HS-5 (cell line): ENCODE measurements at places on chromosomes 1 and 21.

GRCh38 chr1:153122831-153123421 lies 9.6 kb upstream of the SPRR2F start:
- DNase-seq = no peak

- DNase-seq = no peak
These were observed 76.5 kb downstream of the S1PR1 start for GRCh38 chr1:101313356-101313755.

- no peak for DNase-seq
These were observed 122.3 kb downstream of the C1orf21 start for GRCh38 chr1:184509105-184509504.

DNA sequence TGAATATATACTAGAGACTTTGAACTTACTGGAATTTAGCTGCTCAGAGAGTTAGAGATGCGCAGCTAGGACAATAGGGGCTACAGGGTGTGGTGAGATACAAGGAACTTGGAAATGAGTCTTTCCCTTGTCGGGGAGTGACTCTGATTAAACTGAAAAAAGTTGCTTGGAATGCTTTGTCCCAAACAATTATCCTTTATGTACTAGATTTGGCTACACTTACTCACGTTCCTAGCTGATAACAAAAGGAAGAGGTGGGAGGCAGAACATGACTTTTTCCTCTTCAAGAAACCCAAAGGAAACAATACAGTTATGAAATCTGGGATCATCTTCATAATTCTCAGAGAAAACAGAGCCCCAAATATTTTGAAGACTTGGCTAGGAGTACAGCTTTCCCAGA lies 6.9 kb upstream of the CGN start:
- no peak for DNase-seq

GRCh38 chr1:84598846-84599741 lies 24.9 kb upstream of the CTBS start:
- DNase-seq = peak; percentile 91

GRCh38 chr1:38225745-38226144 lies 179.2 kb upstream of the POU3F1 start:
- no peak for DNase-seq

- no peak for DNase-seq
These were observed 497.4 kb downstream of the DISC1 start for GRCh38 chr1:232123775-232124659.

GRCh38 chr1:98490099-98490498 lies 171.4 kb upstream of the SNX7 start:
- no peak for DNase-seq

DNA sequence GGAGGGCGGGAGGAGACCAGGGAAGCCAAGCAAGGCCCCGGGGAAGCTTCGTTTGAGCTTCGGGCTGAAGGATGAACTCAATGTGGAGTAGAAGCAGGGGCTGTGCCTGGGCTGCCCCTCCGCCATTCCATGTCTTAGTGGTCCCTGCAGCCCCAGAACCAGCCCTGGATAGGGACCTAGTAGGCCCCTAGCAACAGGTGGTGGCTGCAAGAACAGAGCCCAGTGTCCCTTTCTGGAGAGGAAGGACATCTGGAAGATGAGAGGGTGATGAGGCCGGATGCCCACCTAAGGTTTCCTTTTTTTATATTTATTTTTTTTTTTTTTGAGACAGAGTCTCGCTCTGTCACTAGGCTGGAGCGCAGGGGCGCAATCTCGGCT lies 27.2 kb downstream of the ECE1 start:
- DNase-seq = no peak

DNA sequence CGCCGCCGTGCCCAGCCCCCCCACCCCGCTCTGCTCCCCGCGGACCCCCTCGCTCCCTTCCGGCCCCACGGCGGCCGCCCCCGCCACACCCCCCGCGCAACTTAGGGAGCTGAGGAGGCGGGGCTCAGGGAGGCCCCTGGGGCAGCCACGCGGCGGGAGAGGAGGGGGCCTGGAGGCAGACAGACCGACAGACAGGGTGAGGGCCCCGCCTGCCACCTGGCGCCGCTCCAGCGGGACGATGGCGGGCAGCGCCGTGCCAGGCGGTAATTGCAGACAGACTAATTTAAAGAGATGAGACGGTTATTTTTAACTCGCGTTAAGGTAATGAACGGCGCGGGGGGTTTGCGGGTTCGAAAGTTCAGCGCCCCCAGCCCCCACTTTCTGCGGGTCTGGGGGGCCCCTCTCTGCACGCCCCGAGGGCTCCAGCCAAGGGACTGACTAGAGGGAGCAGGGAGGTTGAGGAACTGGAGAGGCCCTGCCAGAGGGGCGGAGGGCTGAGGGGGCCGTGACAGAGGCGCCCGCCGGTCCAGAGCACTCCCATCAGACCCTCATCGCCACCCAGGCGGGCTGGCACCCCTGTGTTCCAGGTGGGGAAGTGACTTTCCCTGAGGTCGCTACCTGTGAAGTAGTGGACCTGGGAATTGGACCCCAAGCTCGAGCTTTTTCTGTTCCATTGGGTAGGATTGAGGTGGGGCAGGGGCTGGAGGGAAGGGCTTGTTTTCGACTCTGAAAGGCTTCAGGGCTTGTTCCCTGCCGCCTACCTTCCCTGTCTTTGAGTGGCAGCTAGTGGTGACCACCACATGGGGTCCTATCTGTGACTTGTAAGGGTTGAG lies 5.4 kb downstream of the FOXO6 start:
- no peak for DNase-seq

DNA sequence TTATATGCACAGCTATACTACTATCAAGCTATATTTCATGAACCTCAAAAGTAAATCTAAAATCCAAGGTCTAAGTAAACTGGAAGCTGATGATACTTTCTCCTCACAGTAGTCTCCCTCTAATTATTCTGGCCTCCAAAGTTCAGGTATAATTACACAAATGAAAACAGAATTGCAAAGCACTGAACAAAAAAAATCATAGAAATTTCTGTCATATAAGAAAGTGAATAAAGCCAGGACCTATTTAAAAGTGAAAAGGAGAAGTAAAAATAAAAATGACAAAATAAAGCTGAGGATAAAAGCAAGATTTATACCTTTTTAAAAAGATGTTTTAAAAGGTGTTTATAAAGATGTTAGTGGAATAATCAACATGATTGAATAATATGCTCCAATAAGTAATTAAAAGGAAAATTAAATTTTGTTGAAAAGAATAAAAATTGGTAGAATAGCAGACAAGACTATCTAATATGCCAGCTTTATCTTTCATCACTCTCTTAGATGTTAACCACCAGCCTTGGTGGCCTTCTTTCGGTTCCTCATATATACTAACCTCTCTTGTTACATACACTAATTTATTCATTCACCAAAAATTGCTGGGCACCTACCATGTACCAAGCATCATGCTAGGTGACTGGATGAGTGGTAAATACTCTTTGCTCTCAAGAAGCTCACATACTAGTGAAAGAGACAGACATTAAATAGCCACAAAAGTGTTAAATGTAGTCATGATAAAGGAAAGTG lies 25.1 kb downstream of the SHCBP1L start:
- DNase-seq = no peak

GRCh38 chr1:152359906-152360305 lies at the start of gene FLG2:
FLG2 (minus strand) TSS chr1:152360006; CDS start chr1:152358884, 1,122 bp downstream.
- DNase-seq = no peak

- DNase-seq = no peak
These were observed 8.9 kb upstream of the FMO3 start for GRCh38 chr1:171081763-171082201.

DNA sequence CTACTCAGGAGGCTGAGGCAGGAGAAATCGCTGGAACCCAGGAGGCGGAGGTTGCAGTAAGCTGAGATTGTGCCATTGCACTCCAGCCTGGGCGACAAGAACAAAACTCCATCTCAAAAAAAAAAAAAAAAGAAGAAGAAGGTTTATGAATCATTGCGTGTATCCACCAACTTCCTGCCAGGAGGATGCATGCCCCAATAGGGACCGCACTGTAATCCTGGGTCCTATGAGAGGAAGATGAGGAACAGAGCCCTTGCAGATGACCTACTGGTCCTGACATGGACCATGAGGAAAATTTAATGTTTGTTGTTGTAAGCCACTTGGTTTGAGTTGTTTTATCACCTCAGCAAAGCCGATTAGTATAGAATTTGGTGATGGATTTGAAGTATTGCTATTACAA lies 56.7 kb downstream of the PTGS2 start:
- no peak for DNase-seq

DNA sequence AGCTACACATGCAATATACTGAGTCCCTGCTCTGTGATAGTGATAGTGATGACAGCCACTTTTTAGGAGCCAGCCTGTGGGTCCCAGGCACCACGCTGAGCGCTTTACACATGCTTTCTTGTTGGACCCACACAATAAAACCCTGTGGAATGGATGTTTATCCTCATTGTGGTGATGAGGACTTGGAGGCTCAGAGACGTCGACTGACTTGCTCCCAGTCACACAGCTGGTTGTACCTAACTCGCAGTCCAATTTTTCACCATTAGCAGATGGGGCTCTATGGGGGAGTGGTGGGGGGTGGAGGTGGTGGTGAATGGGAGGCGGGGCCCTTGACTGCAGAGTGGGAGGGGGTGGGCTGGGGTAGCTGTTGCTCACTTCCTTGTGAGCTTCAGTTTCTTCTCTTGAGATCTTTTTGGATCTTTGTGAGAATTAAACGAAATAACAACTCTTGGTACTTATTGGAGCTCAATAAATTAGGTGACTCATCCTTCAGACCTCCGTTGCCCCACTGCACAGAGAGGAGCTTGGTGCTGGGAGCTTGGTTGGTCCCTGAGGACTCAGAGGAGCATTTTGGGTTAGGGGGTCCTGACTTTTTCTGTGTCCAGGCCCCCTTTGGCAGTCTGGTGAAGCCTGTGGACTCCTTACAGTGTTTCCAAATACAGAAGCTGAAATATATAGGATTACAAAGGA lies 61.8 kb upstream of the CD1D start:
- no peak for DNase-seq

DNA sequence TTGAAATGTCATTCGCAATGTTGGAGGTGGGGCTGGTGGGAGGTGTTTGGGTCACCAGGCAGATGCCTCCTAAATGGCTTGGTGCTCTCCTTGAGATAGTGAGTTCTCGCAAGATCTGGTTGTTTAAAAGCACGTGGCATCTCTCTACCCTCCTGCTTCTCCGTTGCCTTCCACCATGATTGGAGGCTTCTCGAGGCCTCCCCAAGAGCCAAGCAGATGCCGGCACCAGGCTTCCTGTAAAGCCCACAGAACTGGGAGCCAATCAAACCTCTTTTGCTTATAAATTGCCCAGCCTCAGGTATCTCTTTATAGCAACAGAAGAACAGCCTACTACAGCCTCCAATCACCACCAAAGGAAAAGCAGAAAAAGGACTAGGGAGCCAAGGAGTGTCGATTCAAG lies 80.5 kb downstream of the PDE9A start:
- no peak for DNase-seq

DNA sequence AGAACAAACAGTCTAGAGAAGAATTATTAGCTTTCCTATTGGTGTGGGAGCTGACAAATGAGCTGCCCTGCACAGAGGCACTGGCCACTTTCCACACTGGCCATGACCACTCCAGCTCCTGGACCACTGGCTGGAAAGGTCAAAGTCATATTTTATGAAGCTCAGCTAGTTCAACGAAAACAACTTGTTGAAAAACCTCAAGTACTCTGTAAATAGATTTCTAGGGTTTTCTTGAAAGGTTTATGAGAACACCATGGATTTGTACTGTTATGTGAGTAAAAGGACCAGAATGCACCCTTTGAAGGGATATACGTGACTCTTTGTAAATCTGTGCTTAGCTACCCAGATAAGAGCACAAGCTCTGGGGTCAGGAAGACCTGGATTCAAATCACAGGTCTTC lies 54.5 kb upstream of the FGGY start:
- DNase-seq = no peak

GRCh38 chr1:110502402-110503151 lies 16.4 kb downstream of the KCNA10 start:
- DNase-seq = no peak

- no peak for DNase-seq
These were observed 21.7 kb upstream of the ABCD3 start for GRCh38 chr1:94396356-94397010.

DNA sequence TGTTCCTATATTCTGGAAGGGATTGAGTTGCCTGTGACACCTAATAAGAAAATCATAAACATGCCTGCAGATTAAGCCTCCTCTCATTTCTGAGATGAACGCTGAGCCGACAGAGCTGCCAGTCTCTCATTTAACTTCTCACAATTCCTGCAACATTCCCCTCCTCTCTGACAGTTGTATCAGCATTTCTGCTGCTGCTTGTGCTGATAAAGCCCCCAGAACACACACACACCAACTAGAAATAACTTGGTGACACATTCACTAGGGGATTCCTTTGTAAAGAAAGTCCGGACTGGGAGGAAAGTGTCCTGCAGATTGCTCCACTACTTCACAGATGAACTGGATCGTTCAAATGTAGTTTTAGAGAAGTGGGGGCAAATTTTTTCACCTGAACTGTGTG lies 437.3 kb downstream of the PLA2G4A start:
- no peak for DNase-seq

DNA sequence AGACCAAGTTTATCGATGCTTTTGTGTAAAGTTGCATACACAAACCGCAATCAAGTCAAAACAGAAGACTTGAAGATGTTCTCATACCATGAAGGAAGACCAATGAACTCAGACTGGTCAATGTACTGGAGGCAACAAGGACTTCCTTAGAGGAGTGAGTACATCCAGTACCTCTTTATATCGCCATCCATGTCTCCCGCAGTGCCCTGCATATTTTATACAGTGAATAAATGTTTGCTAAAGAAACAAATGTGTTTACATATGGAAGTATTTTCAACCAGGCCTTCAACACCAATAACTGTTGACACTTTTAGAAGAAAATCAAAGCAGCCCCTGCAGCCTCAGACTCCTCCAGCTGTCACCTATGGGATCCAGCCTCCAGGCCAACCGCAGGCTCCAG lies 125.6 kb downstream of the SMYD3 start:
- DNase-seq = no peak
